ENCODE measurements at places on chromosomes 1 and 21.
A peak's percentile ranks its signal among the peaks of the same experiment; 100 is the strongest.

GRCh38 chr1:6580593-6581409 lies 1.0 kb downstream of the ZBTB48 start:
- no peak for DNase-seq

- DNase-seq, result no peak
Measured at GRCh38 chr1:240772131-240772530, 160.2 kb upstream of the GREM2 start.

- DNase-seq, result no peak
Measured at GRCh38 chr21:38869946-38870345, 64.2 kb downstream of the ETS2 start.

- DNase-seq, result no peak
Measured at GRCh38 chr1:1622010-1622787, 6.9 kb downstream of the MIB2 start.

DNA sequence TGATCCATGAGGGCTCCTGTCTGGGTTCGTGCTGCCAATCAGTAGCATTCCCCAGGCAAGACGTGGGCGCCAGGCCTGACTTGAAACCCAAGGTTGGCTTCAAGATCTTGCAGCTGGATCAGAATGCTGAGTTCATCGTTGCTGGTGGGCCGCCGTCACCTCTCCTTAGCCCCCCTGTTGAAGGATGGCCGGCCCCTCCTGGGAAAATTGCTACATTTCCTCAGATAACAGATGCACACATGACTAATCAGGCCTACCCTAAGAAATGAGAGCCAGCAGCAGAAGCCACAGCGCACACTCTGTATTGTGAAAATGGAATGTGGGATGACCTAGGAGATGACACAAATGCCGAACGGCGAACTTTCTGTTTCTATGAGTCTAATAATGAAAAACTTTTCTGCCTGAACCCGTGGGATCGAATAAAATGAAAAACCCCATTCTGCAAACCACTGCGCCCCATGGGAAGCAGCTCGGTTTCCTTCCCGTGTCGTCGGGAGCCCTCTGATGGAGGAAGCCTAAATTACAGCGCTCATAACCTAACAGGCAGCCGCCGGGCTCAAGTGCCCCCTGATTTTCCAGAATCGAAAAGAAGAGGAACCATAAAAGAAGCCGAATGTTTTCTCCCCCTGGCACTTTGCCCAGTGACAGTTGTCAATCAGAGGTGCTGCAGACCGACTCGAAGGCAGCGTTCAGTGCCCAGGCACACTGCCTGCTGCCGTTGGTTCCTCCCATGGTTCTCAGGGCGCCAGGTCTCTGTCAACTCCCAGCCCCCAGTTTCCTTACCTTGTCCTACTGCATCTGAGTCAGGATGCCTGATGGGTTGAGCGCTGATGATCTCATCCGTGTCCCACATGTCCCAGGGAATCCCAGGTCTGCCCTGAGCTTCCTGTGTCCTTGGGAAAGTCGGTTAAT lies 38.2 kb upstream of the H6PD start:
- peak; percentile 28 for DNase-seq

GRCh38 chr1:185646202-185646683 lies 87.9 kb upstream of the HMCN1 start:
- DNase-seq, result no peak

DNA sequence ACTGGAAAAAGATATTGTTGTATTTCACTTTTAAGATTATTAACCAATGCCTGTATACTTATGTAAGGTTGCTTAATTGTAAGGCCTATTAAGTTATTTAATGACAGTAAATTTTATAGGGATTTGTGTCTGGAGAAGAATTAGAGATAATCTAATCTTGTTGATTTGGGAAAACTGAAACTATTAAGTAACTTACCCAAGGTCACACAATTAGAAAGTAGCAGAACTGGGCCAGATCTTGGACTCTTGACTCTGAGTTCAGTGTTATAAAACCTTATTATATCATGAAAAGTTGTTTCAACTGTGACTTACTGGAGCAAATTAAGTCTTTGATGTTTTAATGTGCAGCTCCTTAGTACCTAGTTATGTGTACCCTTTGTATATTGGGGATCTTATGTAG lies 38.5 kb downstream of the CAMTA1 start:
- DNase-seq, result no peak

DNA sequence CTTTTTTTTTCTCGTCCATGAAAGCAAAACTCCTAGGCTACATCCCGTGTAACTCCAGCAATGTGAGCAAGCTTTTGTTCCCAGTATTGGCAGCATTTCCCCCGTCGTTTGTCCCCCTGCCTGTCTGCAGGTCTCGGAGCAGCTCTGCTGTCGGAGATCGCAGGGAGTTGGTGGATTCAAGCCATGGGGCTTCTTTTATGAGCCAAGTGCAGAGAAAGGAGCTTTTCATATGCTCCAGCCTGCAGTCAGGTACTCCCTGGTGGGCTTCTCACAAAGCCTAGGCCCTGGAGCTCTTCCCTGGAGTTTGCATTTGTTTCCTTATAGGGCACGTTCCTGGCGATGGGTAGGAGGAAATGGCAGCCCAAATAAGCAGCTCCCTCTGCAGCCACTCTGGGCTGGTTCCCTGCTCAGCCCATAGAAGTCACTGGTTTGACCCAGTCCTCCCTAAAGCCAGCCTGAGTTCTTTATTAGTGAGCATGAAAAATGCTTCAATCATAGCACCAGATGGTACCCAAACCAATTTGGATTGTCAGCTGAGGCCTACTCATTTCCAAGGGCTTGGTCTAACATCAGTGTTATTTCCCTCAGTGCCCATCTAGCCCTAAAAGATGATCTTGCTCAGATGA lies 78.3 kb downstream of the NUF2 start:
- DNase-seq, result no peak

DNA sequence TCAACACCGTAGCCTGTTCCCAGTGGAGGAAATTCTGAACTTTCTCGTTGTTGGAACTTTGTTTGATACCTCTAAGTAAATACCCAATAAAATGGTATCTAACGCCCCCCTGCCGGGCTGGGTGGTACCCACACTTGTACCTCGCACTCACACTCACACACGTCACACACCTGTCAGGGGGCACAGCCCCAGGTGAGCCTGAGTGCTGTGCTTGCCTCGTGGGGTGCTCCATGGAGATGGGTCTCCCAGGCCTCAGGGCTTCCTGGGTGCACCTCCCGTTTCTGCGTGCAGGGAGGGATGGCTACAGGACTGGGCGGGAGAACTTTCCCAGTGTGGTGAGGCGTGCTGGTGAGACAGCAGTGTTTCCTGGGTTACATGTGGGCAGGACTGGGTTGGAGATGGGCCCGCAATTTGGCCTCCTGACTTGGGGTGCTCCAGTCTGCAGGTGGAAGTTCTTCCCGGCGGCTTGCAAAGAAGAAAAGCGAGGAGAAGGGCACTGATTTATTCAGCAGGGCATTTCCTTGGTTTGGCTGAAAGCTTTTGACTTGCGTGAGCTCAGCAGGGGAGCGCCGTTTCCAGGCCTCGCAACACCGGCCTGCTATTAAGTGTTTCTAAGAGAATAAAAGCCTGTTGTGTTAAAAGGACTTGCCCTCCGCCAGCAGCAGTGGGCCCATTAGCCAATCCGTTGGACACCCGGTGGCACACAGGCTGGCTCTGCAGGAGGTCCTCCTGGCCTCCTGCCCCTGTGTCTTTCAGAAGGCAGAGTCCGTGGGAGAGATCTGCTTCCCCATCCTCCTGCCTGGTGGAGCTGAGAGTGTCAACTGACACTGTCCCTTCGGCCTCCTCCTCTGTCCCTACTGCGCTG lies 79.7 kb downstream of the KIF26B start:
- no peak for DNase-seq

DNA sequence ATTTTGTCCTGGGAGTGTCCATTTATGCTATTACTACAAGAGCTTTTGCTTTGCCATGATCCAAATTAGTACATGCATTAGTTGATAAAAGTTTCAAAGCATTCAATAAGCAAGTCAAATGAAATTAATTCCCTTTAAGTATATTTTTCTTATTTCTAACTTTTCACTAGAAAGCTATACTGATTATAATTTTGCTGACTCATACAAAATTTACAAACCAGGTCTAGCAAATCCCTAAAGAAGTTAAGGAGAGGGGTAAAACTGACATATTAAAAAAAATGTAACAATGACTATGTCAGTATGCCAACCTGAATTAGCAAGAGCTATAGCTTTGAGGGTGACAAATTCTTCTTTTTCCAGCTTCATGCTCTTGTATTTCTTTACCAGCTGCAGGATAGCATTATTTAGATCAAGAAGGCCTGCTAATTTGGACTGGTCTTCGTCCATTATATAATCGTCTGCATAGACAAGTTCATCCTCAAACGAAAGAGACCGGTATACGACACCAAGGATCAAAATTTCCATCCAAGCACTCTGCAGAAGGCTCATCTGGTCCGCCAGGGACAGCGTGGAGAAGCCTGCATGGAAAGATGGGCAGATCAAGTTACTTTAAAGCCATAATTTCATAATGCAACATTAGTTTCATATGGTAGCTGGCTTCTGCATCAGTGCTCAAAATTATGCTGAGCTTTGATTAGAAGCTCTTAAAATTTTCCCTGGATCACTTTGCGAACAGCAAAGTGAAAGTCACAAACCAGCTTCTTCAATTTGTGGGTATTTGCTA lies 95.8 kb upstream of the USH2A start:
- no peak for DNase-seq

GRCh38 chr1:34162852-34163766 lies 1.9 kb downstream of the CSMD2 start:
- no peak for DNase-seq

DNA sequence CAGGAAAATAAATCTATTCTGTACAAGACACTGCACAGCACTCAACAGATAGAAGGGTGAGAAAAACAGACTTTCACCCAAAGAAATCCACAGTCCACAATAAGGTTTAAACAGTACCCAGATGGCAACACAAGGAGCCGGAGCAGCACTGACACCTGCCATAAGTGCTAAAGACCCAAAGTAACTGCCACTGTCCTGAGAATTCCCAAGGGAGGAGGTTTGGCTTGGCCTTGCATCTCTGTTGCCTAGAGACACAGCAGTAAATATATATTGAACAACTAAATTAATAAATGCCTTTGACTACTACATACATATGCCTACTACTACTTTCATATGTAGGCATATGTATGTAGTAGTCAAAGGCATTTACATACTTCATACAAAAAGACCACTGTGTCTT lies 68.0 kb downstream of the VAV3 start:
- DNase-seq, result no peak

GRCh38 chr21:41074396-41075184 lies 93.4 kb upstream of the BACE2 start:
- no peak for DNase-seq

DNA sequence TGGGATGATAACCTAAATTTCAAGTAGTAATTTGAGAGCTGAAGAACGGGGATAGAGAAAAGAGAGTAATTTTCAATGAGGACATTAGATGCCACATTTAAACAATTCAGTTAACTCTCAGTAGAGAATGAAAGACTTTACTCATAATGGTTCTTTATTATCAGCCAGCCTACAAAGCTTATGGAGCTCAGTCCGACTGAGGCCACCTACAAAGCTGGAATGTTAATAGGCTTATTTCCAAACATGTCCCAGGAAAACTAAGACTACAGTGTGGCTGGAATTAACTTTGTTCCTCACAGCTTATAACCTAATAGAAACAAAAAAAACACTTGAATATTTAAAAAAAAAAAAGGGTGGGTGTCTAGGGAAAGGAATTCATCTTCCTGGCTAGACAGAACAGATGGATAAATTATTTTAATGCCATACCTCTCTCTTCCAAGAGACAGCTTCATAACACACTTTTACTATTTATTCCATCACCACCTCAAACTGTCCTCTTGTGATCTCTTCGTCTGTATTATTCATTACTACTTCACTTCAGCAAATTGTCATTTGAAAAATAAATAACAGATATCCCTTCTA lies 9.8 kb downstream of the SLC19A2 start:
- DNase-seq, result no peak

GRCh38 chr1:212010004-212010403 lies 25.4 kb downstream of the INTS7 start:
- DNase-seq, result no peak

DNA sequence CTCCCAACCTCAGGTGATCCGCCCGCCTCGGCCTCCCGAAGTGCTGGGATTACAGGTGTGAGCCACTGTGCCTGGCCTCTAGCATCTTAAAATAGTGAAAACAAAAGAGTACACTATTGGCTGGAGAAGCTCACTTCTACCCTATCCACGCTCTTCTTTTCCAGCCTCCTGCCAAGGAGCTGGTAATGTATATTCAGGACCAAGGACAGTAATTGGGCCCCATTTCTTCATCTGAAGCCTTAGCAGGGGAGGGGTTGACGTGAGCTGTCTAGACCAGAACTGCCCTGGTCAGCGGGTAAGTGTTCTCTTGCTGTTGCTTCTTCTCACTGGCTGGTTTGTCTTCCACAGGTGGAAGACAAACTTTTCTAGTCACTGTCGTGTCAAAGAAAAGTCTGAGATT lies 70.2 kb downstream of the DNM3 start:
- DNase-seq, result no peak

DNA sequence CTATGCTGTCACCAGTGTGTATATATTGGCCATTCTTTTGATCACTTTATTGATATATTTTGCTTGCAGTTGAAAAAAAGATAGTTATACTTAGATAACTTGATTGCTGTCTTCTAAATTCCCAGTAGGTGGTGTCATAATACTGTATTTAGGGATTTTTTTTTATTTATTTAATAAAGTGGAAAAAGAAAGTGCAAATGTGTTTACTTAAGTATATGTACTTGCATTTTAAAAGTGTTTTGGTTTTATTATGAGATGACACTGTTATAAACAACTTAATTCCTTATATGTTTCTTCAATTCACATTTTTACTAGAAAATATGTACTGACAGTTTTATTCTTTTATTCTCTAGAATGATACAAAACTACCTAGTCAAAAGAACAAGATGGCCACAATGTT lies 164.8 kb downstream of the USP25 start:
- no peak for DNase-seq

DNA sequence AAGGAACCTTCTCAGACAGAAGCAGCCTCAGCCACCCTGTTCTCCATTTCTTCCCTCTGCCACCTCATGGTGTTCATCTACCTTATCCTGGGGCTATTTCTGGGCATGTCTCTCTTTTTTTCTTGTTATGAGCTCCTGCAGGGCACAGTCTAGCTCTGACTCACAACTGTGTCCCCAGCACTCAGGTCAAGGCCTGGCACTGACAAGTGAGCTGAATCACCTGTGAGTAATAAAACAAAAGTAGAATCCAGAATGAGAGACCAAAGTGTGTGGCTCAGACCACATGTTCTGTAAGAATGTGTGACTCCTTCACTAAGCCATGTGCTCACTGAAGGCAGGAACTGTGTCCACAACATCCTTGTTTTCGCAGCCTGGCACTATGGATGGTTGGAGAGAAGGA lies 23.2 kb downstream of the C1orf94 start:
- DNase-seq, result no peak
